ENCODE measurements at places on chromosomes 2 and 18. TPM values are rescaled to one million over a fixed set of nuclear protein-coding genes. Genes with fewer than 3 reads are reported as not detected.

The AGAP1 gene
- total RNA-seq = 68.2 TPM

The SLC4A5 gene
- total RNA-seq = 5.9 TPM

DNA sequence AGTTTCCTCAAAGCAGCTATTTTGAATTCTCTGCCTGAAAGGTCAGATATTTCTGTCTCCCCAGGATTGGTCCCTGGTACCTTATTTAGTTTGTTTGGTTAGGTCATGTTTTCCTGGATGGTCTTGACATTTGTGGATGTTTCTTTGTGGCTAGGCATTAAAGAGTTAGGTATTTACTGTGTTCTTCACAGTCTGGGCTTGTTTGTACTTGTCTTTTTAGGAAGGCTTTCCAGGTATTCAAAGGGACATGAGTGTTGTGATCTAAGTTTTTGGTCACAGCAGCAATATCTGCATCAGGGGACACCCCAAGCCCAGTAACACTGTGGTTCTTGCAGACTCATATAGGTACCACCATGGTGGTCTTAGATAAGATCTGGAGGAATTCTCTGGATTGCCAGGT, 11.8 kb downstream of the MYO3B start:
- DNase-seq = no peak

DNA sequence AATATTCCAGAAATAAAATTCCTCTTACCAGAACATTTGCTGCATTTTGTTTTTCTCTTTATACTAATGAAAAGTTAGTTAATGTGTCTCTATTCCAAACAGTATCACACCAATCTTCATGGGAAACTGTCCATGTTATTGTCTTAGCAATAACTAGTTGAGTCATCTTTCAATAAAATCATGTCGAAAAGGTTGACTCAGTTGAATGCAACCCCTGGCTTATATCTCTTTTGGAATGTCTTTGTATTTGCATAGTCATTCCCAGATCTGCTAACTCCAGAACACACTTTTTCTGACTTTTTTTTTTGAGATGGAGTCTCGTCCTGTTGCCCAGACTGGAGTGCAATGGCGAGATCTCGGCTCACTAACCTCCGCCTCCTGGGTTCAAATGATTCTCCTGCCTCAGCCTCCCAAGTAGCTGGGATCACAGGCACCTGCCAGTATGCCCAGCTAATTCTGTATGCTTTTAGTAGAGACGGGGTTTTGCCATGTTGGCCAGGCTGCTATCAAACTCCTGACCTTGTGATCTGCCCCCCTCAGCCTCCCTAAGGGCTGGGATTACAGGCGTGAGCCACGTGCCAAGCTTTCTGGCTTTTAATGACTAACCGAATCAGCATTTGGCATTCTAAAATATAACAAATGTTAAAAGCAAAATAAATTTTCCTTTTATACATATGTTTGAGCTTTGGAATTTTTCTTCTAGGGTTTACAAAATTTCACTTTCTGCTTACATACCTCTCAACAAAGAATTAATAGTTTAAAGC, 133.2 kb upstream of the GULP1 start:
- no peak for DNase-seq

- DNase-seq = peak; percentile 68
Observed at GRCh38 chr2:27494944-27495554, at the start of gene FNDC4. TSS of gene FNDC4 (minus strand) at chr2:27495200. CDS start at chr2:27494679, 521 bp downstream.

DNA sequence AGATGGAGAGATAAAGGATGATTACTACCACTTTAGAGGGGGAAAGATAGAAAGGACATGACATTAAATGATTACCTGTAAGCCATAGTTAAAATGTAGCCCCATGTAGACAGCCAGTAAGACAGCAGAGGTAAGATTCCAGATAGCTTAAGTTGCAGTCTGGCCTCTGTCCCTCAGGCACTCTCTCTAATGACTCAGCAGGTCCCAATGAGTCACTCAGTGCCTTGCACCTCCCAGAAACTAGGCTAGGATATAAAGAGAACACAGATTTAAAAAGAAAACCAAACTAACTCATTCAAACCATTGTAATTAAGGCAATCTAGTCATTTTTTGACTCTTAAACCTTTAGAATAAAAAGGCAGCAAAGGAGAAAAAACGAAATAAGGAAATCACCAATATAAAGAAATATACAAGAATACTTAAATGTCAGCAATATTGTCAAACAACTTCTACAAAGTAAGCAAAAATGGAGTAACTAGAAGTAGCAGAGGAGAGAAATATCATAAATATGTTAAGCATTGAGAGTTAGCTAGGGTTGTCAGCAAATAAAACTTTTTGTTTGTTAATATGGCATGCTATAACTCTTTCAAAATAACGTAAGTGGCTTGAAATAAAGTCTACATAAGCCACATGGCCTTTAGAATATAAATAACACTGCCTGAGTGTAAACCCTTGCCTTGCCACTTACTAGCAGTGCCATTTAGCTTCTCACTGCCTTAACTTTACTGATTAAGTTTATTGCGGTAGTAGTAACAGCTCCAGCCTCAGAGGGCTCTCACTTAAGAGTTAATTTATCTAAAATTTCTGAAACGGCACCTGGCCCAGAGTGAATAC, 48.5 kb downstream of the SOCS6 start:
- DNase-seq = no peak

- no peak for DNase-seq
Observed at GRCh38 chr2:99398303-99398702, 61.1 kb downstream of the EIF5B start.

DNA sequence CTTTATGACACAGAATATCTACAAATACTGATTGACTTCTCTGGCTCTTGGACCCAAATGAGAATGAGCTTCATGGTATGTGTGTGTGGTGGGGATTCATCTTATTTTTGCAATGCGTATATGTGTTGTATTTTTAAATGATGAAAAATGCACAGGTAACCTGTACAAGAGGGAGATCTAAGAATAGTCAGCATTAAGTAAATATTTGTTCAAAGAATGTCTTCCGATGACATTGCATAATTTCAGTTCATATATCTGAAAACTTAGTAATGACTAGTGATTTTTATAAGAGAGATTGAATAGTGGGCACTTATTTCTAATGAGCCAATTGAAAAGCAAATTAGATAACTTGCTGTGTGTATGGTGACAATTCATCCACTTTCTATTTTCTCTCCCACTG, 66.4 kb downstream of the EML6 start:
- no peak for DNase-seq

- no peak for DNase-seq
Observed at GRCh38 chr2:149033716-149034115, 4.8 kb upstream of the LYPD6B start.

- DNase-seq = peak; percentile 41
Observed at GRCh38 chr2:30072250-30072842, 74.5 kb upstream of the YPEL5 start.

Data from cerebellum (tissue), 4 donors.